ENCODE measurements at places on chromosomes 1 and 21. TPM values are rescaled to one million over a fixed set of nuclear protein-coding genes. Genes with fewer than 3 reads are reported as not detected.

KRTAP21-2 gene
- total RNA-seq = not detected

ADORA1 gene
- total RNA-seq = 1.5 TPM

AVPR1B gene
- total RNA-seq = not detected

- no peaks in the 10 kb centered on the region for H3K27me3 ChIP-seq
- peaks cover 6% of the 10 kb centered on the region for H3K4me1 ChIP-seq
- no peaks in the 10 kb centered on the region for H3K36me3 ChIP-seq
- DNase-seq = peak; percentile 89
Measured at GRCh38 chr21:34545079-34545884, 33.3 kb upstream of the KCNE1 start.

- no peaks in the 10 kb centered on the region for H3K4me1 ChIP-seq
- DNase-seq = no peak
- peaks cover 3% of the 10 kb centered on the region for H3K27me3 ChIP-seq
- H3K36me3 ChIP-seq = no peaks in the 10 kb centered on the region
- H3K27ac ChIP-seq = no peak overlapping the region
Measured at GRCh38 chr1:93990010-93990409, 80.8 kb upstream of the GCLM start.

DNA sequence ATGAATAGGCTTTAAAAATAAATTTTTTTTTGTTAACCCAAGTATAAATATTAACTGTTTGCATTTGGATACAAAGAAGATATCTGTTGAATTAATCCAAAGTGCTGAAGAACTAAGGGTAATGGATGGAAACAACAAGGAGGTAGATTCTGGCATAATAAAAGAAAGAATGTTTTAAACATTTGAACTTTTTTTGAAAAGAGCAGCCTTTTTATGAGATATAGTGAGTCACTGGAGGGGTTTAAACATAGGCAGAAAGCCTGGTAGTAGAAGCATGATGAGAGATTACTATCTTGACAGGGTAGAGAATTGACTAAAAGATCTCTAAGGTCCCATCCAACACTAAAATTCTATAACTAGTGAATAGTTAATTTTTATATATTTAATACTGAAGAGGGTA, 2.7 kb downstream of the MIER1 start:
- no peaks in the 10 kb centered on the region for H3K27me3 ChIP-seq
- no peak overlapping the region for H3K4me3 ChIP-seq
- no peak for DNase-seq
- no peak overlapping the region for H3K27ac ChIP-seq
- H3K36me3 ChIP-seq = no peaks in the 10 kb centered on the region

DNA sequence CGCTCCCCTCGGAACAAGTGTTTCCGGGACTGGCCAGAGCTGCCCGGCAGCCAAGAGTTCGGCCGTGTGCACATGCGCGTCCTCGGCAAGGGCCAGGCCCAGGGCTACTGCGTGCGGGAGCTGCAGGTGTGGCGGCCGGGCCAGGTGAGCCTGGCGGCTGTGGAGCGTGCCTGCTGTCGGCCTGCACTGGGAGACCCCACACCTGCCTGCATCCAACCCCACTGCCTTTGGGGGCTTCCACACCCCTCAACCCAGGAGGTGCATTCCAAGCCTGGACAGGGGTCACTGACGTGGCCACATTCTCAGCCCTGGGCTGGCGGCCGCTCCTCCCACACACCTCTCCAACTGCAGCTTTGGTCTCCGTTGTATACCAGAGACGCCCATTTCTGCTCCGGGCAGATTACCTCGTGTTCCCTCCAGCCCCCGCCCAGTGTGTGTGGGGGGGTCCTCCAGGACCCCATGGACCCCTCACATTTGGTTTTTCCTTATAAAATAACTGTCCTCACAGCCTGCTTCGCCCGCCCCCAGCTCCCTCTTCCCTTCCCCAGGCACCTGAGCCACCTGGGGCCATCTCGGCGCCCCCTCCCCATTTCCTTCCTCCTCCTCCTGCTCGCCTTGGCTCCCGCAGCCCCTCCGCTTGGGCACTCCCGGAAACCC, 6.1 kb downstream of the RNF223 start:
- H3K4me1 ChIP-seq = peaks cover 8% of the 10 kb centered on the region
- H3K4me3 ChIP-seq = no peak overlapping the region
- H3K27ac ChIP-seq = no peak overlapping the region
- no peaks in the 10 kb centered on the region for H3K36me3 ChIP-seq

- H3K27ac ChIP-seq = peak overlapping the region; percentile 98
- peaks cover 12% of the 10 kb centered on the region for H3K4me1 ChIP-seq
- DNase-seq = no peak
- no peaks in the 10 kb centered on the region for H3K27me3 ChIP-seq
- H3K4me3 ChIP-seq = peak overlapping the region; percentile 65
- H3K36me3 ChIP-seq = no peaks in the 10 kb centered on the region
Measured at GRCh38 chr1:66535061-66535460, 1.1 kb downstream of the SGIP1 start.

GRCh38 chr1:234150892-234151291, 222.4 kb upstream of the COA6 start:
- no peaks in the 10 kb centered on the region for H3K4me1 ChIP-seq
- no peaks in the 10 kb centered on the region for H3K27me3 ChIP-seq
- no peak overlapping the region for H3K27ac ChIP-seq
- DNase-seq = no peak
